ENCODE measurements at places on chromosomes 6 and 20.

GRCh38 chr6:98977671-98978292, 30.0 kb upstream of the FBXL4 start:
- no peak for DNase-seq

GRCh38 chr6:23002044-23002619, 432.8 kb downstream of the HDGFL1 start:
- peak; percentile 4 for DNase-seq

DNA sequence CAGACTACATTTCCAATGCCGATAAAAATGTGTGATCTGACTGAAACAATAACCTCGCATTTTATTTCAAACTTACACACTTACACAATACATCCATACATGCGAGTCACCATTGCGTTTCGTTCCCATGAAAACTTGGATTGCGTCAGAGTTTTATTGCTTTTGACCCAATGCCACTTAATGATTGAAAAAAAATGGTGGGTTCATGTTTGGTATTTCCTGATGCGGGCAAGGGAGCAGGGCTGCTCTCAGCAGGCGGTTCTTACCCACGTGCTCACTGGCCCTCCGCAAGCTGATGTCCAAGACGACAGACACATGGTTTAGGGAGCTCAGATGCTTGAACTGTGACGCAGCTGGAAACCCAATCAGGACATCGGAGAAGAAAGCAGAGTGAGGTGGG, 281.0 kb upstream of the SULF2 start:
- DNase-seq, result peak; percentile 25

DNA sequence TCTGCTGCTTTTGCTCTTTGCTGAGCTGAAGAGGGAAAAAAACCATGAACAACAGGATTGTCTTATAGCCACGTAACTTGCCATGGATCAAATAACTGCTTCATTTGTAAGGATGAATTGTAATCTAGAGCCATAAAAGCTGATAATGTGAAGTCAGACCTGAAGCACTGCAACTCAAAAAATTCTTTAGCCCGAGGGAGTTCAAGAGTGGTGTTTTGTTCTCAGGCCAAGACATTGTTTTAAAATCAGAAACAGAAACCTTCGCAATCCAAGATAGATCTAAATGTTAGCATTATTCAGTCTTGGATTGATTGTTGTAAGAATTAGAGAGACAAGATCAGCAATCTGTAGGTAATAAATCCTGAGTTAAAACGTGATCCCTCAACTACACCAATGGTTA, at the start of gene TRAPPC3L:
TRAPPC3L (minus strand) TSS at position 34 of the 400 bp plus-strand sequence. CDS start 170 bp downstream, outside the sequence.
- DNase-seq, result peak; percentile 47

- peak; percentile 62 for DNase-seq
These were observed 17.5 kb downstream of the C20orf173 start for GRCh38 chr20:35511814-35512420.

- no peak for DNase-seq
These were observed 191.0 kb downstream of the QKI start for GRCh38 chr6:163605385-163606097.

- no peak for DNase-seq
These were observed 49.8 kb downstream of the PPARD start for GRCh38 chr6:35392111-35392702.

GRCh38 chr6:120378582-120379220, 955.6 kb downstream of the TBC1D32 start:
- peak; percentile 1 for DNase-seq

DNA sequence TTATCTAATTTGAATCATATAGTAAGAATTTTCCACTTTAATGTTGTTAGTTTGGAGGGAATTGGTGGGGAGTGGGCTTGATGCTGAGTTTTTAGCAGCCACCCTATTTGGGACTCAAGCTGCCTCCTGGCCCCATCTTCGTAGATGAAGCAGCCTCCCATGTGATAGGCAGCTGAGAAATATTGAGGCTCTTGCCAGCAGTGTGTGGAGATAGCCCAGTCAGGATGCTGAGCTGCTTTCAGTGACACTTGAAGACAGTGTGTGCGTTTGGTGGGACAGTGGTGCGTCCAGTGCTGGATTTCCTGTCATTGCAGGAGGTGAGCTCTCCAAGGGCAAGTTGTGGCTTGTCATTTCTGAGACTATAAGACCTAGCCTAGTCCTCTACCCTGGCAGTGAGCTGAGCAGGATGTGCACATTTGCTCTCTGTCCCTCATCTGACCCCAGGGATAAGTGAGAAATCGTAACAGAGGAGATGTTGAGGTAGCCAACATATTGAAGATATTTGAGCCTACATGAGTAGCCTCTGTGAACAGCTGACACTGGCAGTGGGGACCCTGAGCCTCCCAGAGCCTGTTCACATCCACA, 47.9 kb upstream of the RNF8 start:
- no peak for DNase-seq

- peak; percentile 87 for DNase-seq
These were observed 102.1 kb downstream of the CEBPB start for GRCh38 chr20:50292591-50293283.

DNA sequence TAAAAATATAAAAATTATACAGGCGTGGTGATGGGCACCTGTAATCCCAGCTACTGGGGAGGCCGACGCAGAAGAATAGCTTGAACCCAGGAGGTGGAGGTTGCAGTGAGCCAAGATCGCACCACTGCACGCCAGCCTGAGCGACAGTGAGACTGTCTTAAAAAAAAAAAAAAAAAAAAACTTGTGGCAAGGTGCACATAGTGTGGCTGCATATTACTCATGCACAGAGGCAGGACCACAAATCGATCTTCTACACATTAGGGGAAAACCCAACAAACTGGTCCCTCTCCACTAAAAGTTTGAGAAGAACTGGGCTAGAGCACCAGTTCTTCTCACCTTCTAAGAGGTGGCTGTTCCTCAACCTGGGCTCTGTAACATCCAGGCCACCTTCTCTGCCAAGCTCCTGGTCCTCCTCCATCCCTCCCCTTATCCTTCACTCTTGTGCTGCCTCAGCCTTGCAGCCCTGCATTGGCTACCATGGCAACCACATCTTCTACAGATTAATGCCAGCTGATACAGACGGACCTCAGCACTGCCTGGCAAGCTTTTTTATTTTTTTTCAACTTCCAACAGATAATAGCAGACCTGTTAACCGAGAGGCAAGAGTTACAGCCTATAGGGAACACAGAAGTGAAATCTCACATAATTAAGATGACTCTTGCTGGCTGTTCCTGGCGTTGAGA, 88.0 kb downstream of the ATP9A start:
- DNase-seq, result no peak

- no peak for DNase-seq
These were observed 245.8 kb upstream of the SULF2 start for GRCh38 chr20:48031122-48031521.

DNA sequence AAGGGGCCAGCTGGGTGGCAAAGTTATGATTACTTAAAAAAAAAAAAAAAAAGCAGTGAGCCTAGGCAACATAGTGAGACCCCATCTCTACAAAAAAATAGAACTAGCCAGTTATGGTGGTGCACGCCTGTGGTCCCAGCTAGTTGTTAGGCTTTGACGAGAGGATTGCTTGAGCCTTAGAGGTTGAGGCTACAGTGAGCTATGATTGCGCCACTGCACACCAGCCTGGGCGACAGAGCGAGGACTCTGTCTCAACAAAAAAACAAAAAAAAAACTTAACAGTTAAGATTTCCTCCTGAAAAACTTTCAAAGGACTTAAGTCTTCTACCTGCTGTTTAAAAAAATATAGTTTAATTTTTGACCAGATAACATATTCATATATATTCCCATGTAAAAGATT, 2.4 kb downstream of the GTSF1L start:
- no peak for DNase-seq

- DNase-seq, result no peak
These were observed 78.8 kb upstream of the HMGN3 start for GRCh38 chr6:79313254-79313653.

- DNase-seq, result no peak
These were observed 14.8 kb downstream of the CDS2 start for GRCh38 chr20:5141615-5142014.

DNA sequence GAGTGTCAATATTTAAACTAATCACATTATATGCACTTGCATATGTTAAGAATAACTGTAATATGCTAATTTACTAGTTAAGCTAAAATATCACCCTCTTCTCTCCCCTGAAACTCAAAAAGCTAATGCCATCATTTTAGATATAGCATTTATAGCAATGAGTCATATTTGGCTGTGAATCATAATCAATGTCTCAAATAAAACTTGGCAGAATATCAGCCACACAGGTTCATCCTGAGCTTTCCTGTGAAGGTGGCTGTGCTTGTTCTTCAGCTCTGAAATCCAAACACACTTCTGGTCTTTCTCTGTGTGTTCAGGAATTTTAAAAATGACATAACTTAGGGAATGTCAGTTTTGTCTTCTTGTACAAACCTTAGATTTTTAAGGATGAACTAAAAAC, 12.8 kb upstream of the PNRC1 start:
- DNase-seq, result no peak

DNA sequence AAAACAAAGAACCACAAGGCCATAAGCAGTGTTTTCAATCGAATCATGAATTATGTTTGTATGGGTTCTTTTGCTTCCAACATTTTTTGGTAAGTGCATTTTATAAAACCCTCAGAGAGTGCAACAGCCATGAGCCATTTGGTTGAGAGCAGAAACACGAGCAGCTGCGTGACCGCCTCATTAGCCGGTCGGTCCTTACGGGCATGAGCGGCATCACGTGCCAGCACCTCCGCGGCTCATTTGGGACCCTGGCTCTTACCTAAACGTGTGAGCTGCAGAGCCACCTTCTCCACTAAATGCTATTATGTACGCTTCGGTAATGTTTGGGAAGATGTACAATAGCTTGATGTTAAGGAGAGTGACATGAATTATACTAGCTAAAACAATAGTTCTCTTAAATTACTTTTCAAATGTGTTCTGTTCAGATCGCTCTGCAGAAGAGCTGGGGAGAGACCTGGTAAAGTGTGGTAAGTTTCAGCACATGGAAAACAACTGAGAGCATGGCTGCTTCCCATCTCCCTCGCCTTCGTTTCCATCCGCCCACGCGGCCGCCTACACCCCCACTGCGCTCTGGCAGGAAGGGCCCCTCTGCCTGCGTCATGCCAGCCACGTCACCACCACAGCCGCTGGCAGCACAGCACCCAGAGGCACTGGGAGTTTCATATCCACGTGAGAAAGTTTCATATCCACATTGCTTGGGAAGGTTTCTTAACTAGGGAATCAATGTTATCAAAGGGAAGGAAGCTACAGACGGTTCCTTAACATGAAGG, 23.7 kb upstream of the PDE10A start:
- DNase-seq, result no peak

- peak; percentile 57 for DNase-seq
These were observed 53.3 kb upstream of the PRL start for GRCh38 chr6:22350109-22350508.

DNA sequence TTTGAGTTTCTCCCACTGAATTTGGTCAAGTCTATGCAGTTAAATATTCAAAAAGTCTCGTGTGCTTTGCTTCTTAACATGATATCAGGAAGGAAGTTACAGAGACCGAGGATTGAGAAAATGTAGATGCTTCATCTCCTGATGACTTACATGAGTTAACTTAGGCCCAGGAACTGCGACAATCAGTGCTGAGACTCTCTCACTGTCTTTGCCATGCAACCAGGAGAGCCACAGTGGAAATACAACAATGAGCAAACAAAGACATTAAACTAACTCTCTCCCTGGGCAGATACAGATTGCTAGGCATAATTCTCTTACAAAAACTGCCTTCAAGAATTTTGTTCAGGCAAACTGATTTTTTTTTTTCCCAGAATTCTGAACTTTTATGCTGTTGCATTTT, 440.6 kb upstream of the EPHA7 start:
- DNase-seq, result no peak

DNA sequence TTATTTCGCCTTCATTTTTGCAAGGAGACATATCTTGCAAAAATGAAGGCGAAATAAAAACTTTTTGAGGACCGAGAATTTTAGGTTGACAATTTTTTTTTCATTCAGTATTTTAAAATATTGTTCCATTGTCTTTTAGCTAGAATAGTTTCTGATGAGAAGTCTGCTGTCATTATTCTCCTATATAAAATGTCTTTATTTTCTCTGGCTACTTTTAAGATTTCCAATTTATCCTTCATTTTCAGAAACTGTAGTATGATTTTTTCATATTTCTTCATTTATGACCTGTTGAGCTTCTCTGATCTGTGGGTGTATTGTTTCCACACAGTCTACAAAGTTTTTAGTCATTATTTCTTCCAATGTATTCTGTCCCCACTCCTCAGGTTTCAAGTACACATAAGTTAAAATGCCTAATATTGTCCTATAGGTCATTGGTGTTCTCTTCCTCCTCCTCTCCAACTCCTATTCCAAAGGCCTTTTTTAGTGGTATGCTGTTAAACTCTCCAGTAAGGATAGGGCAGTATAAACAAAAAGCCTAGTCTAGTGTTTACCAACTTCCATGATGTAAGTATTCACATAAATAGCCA, 15.7 kb downstream of the AHI1 start:
- DNase-seq, result peak; percentile 51

- DNase-seq, result no peak
These were observed 105.3 kb downstream of the FOXF2 start for GRCh38 chr6:1494671-1495070.

GRCh38 chr6:20729086-20729485, 194.8 kb downstream of the CDKAL1 start:
- DNase-seq, result no peak

- DNase-seq, result no peak
These were observed 109.7 kb upstream of the NAA20 start for GRCh38 chr20:19907326-19908056.

DNA sequence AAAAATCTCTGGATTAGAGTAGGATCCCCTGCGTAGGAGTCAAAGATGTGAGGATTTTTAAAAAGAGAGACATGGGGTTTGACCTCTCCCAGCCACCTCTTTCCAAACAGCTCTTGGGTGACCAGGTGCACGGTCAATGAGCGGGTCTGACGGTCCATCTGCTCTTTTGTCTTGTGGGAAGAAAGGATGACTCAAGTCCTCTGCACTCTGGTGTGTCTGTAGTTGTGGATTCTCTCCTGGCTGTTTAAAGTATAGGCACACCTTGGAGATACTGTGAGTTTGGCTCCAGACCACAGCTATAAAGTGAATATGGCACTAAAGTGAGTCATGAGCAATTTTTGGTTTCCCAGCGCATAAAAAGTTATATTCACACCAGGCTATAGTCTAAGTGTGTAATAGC, 209.8 kb downstream of the BMP7 start:
- DNase-seq, result no peak

- DNase-seq, result peak; percentile 61
These were observed 903.4 kb upstream of the FLRT3 start for GRCh38 chr20:15240801-15241200.

DNA sequence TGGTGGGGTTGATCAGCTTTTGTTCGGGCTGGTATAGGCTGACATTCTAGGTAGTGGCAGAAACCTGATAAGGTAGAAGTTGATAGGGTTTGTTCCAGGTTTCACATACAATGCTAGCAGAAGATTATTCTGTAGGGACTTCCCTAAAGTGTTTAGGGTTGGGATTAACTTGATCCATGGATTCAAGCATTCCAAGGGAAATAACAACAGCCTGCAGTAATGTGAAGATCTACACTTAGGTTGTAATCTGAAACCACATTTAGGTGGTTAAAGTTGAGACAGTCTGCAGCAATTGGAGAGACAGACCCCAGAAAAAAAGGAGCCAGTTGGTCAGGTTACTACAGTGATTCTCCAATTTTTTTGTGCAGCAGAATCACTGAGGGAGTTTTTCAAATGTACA, 56.1 kb downstream of the GJA1 start:
- no peak for DNase-seq
